Type B pancreatic cell (in vitro differentiated cells): ENCODE measurements at places on chromosomes 11 and 22. TPM values are rescaled to one million over a fixed set of nuclear protein-coding genes. Genes with fewer than 3 reads are reported as not detected.

The KCTD14 gene
- total RNA-seq: 1.2 and 2.8 TPM in 2 replicates

The MMP7 gene
- total RNA-seq: 1.8 and 3.5 TPM in 2 replicates

The CNTN5 gene
- total RNA-seq: 2.3 and 3.2 TPM in 2 replicates

The C22orf31 gene
- 0.63 TPM in 1 of 2 replicates, not detected in the other for total RNA-seq

The GAB4 gene
- not detected in 2 replicates for total RNA-seq

The OR51B5 gene
- not detected in 2 replicates for total RNA-seq

DNA sequence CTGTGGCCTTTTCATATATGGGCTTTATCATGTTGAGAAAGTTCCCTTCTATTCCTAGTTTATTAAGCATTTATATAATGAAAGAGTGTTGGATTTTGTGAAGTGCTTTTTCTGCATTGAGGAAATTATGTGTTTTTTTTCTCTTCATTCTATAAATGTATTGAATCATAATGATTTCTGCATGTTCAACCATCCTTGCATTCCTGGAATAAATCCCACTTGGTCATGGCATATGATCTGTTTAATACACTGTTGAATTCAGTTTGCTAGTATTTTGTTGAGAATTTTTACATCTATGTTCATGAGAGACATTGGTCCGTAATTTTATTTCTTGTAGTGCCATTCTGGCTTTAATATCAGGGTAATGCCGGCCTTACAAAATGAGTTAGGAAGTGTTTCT is 25.8 kb downstream of the PIM3 start:
- peaks cover 50% of the 10 kb centered on the region for H3K27me3 ChIP-seq
- no peaks in the 10 kb centered on the region for H3K4me1 ChIP-seq
- no peak overlapping the region for H3K4me3 ChIP-seq
- H3K36me3 ChIP-seq: no peaks in the 10 kb centered on the region
- no peak overlapping the region for H3K27ac ChIP-seq

DNA sequence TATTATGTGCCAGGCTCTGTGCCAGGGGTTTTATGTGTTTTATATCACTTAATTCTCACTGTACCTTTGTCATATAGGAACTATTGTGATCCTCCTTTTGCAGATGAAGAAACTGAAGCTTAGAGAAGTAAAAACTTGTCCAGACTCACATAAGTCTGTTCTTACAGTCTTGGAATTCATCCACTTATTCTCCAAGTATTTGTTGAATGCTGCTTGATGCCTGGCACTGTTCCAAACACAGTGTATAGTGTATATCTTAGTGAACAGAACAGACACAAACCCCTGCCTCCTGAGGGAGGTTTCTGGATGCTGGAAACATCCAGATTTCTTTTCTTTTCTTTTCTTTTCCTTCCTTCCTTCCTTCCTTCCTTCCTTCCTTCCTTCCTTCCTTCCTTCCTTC is 29.0 kb upstream of the FGF3 start:
- no peak overlapping the region for H3K27ac ChIP-seq
- H3K36me3 ChIP-seq: peaks cover 4% of the 10 kb centered on the region
- no peak for DNase-seq
- no peaks in the 10 kb centered on the region for H3K4me1 ChIP-seq

DNA sequence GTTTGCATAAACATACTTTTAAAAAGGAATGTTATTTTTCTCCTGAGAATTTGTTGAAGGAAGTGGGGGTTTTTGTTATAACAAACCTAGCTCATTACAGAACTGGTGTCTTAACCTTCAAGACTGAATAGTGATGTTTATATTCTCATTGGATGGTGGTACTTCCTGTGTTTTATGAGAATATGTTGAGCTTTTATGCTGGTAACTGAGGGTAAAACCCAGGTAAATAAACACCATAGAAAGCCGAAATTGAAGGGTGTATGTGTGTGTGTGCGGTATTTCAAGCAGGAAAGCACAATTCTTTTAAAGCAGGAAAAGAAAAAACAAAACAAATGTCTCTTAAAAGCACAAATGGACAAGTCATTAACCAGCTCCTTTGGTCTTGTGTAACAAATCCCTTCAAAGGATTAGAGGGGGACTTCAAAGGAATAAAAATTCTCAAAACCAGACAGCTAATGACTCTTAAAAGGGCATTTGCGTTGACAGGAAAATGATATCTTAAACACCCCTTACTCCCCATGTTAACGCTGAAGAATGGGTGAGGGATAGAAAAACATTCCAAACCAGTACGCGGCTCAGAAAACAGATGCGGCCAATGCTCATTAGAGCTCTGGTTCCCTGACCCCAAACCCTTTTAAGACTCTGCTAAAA is 23.8 kb downstream of the LMO2 start:
- peaks cover 6% of the 10 kb centered on the region for H3K4me1 ChIP-seq
- peak overlapping the region; percentile 81 for H3K4me3 ChIP-seq
- H3K36me3 ChIP-seq: no peaks in the 10 kb centered on the region
- H3K27ac ChIP-seq: no peak overlapping the region
- H3K27me3 ChIP-seq: peaks cover 78% of the 10 kb centered on the region

DNA sequence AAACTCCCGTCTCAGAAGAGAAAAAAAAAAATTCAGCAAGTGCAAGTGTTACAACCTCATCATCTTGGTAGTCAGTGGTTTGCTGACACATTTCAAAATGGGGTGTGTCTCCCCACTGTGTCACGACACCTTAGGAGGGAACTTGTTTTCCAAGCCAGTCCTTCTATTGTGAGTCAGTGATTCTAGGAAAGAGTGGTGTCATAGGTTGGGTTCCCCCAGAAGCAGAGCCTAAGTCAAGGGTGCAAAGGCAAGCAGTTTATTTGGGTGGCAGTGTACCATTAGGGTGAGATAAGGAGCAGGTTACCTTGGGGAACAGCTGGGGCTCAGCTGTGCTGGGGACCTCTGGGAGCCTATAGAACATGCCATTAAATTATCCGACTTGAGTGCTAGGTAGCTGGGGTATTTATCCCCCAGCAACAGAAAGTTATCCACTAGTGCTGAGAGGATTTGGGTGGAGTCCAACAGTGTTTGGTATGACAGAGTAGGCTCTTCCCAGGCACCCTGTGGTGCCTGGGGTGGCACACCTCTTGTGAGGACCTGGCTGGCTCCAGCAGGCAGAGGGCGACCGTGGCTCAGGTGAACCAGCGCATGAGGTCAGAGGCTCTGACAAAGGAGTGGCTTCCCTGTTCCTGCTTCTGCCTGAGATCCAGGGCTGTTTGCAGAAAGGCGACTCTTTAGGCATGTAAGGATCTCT is 41.7 kb downstream of the KIAA1671 start:
- no peak overlapping the region for H3K4me3 ChIP-seq
- no peak for DNase-seq
- peaks cover 19% of the 10 kb centered on the region for H3K4me1 ChIP-seq
- H3K27ac ChIP-seq: peak overlapping the region; percentile 84
- no peaks in the 10 kb centered on the region for H3K36me3 ChIP-seq

DNA sequence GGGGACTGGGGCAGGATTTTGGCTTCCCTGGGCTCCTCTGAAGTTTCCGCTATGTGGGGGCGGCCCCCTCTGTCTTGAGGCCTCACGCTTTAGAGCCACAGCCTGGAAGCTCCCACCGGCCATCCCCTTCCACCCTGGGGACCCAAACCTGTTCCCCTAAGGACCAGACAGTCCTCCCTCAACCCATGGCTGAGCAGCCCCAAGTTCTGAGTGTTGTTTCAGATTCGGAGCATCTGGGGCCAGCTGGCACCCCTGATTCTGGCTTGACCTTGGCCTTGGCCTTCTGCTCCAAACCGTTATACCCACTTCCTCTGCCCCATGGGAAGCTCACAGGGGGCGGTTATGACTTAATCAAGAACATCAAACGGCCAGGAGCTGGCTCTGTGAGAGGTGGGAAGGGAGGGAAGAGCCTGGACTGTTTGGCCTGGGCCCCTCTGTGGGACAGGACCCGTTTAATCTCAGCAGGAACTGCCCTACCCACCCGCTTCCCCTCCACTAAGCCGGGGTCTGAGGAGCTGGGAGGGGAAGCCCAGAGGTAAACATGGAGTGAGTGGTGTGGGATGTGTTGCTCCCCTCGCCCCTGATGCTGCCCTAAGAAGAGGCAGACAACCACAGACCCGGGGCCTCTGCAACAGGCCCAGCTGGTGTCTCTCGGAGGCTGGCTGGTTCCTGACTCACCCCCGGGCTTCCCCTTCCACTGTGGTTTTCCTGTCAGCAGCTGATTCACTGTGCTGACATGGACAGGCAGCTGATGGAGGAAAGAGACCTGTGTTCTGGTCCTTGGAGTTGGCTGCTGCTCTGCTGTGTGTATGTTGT is 3.4 kb downstream of the CD82 start:
- no peak overlapping the region for H3K27ac ChIP-seq
- peaks cover 6% of the 10 kb centered on the region for H3K27me3 ChIP-seq
- peaks cover 44% of the 10 kb centered on the region for H3K4me1 ChIP-seq
- H3K36me3 ChIP-seq: peaks cover 4% of the 10 kb centered on the region
- H3K4me3 ChIP-seq: no peak overlapping the region
- no peak for DNase-seq

GRCh38 chr11:66418168-66418985 is 2.5 kb upstream of the NPAS4 start:
- H3K27me3 ChIP-seq: peaks cover 80% of the 10 kb centered on the region
- DNase-seq: peak; percentile 80
- no peaks in the 10 kb centered on the region for H3K36me3 ChIP-seq
- H3K4me3 ChIP-seq: peak overlapping the region; percentile 54
- H3K27ac ChIP-seq: no peak overlapping the region

DNA sequence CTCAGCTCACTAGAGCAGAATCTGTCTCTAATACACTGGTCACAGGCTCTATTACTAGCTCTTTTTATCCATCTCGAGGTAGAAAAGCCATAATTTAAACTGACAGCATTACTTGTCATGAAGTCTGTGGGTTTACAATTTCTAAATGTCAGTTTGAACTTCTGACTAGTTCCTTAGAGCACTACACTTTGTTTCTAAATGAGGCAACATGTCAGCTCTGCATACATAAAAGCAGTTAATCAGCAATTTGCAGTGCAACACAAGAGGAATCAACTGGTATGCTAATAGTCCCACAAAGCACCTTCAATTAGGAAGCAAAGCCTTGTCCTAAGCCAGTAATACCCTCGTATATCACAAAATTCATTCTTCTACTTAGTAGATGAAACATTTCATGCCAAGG is 321.3 kb downstream of the TTC28 start:
- peaks cover 16% of the 10 kb centered on the region for H3K36me3 ChIP-seq
- no peak overlapping the region for H3K27ac ChIP-seq
- peaks cover 8% of the 10 kb centered on the region for H3K4me1 ChIP-seq
- no peaks in the 10 kb centered on the region for H3K27me3 ChIP-seq

DNA sequence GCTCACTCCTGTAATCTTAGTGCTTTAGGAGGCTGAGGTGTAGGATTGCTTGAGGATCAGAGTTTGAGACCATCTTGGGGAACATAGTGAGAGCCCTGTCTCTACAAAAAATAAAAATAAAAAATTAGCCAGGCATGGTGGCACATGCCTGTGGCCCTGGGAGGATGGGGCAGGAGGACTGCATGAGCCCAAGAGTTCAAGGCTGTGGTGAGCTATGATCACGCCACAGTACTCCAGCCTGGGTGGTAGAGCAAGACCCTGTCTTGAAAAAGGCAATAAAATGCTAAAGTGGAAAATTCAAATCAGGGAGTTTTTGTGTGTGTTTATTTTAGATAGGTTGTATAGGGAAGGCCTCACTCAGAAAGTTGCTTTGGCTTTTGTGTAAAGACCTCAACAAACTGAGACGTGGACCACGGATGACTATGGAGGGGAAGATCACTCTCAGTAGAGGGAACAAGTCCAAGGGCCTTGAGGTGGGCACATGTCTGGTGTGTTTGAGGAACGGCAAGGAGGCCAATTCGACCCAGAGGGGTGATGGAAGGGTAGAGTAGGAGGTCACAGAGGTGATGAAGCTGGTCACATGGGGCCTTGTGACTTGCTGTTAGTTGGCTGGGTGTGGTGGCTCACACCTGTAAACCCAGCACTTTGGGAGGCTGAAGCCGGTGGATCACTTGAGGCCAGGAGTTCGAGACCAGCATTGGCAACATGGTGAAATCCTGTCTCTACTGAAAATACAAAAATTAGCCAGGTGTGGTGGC is 35.7 kb downstream of the WEE1 start:
- H3K4me3 ChIP-seq: no peak overlapping the region
- no peak overlapping the region for H3K27ac ChIP-seq
- H3K27me3 ChIP-seq: no peaks in the 10 kb centered on the region
- DNase-seq: no peak
- peaks cover 9% of the 10 kb centered on the region for H3K4me1 ChIP-seq

DNA sequence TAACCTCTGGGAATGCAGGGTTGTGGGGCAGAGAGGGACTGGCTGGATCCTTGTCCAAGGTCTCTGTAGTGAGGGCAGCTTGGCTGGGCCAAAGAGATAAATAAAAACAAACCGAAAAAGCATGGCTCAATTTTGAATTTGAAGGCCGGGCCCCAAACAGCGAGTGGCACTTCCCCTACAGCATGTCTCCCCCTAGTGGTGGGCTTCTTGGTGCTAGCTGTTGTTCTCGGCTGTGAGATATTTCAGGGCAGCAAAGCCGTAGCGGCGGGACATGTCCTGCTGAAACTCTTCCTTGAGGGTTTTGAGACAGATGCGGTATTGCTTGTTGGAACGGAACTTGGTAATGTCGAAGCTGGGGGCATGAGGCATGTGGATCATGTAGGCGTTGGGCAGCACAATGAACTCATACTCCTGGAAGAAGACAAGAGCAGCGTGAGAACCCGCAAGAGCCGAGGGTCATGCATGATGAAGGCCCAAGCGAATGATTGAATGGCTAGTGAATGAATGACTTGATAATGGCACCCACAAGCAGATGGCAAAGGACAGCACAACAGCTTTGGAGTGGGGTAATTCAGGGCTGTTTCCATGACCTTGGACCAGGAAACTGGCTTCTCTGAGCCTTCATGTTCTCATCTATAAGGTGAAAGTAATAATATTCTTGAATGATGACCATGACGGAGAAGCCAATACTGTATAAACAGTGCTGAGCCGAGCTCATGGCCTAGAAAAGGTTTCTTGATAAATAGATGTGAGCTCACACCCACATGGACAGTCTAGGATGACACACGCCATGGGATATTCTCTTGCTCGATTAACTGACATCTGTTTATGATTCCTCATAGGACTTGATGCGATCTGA is 216.3 kb upstream of the SYN3 start:
- H3K4me3 ChIP-seq: no peak overlapping the region
- H3K27me3 ChIP-seq: no peaks in the 10 kb centered on the region
- no peak for DNase-seq
- peaks cover 42% of the 10 kb centered on the region for H3K36me3 ChIP-seq
- H3K27ac ChIP-seq: peak overlapping the region; percentile 10

GRCh38 chr11:27200779-27201453 is 160.3 kb downstream of the BBOX1 start:
- DNase-seq: no peak
- H3K4me1 ChIP-seq: peaks cover 31% of the 10 kb centered on the region
- H3K4me3 ChIP-seq: no peak overlapping the region
- H3K36me3 ChIP-seq: peaks cover 3% of the 10 kb centered on the region
- no peaks in the 10 kb centered on the region for H3K27me3 ChIP-seq

GRCh38 chr11:35173011-35173511 is 34.1 kb downstream of the CD44 start:
- H3K27ac ChIP-seq: peak overlapping the region; percentile 75
- no peak overlapping the region for H3K4me3 ChIP-seq
- no peak for DNase-seq
- H3K27me3 ChIP-seq: no peaks in the 10 kb centered on the region
- peaks cover 18% of the 10 kb centered on the region for H3K4me1 ChIP-seq
- H3K36me3 ChIP-seq: no peaks in the 10 kb centered on the region

DNA sequence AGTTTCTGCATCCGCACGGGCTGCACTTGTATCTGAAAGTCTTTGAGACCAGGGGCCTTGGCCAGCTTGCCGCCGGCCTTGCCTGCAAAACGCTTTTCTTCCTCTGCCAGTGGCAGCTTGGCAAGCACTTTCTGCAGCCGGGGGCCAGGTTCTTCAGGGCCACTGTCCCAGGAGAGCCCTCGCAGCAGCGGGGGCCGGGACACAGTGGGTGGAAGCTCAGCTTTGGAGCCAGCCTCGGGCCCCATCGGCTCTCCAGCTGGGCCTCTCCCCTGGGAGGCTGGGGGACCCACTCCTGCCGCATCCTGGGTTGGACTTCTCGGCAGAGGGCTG is 57.5 kb upstream of the LYVE1 start:
- no peak for DNase-seq
- H3K27me3 ChIP-seq: no peaks in the 10 kb centered on the region
- H3K4me3 ChIP-seq: no peak overlapping the region
